GM23248 (cell line): ENCODE measurements at places on chromosomes 1 and 21. TPM values are rescaled to one million over a fixed set of nuclear protein-coding genes. Genes with fewer than 3 reads are reported as not detected.

Gene THEM5
- total RNA-seq, result not detected in 2 replicates

Gene SVBP
- total RNA-seq, result 12.5 and 16.8 TPM in 2 replicates

Gene SLC1A7
- 0.13 TPM in 1 of 2 replicates, not detected in the other for total RNA-seq

Gene BNIPL
- not detected in 2 replicates for total RNA-seq

Gene C1orf141
- not detected in 2 replicates for total RNA-seq

Gene TMEM240
- 1.1 and 3.3 TPM in 2 replicates for total RNA-seq

- no peak for DNase-seq
- no peaks in the 10 kb centered on the region for H3K27me3 ChIP-seq
- H3K27ac ChIP-seq, result no peak overlapping the region
- no peaks in the 10 kb centered on the region for H3K36me3 ChIP-seq
These were observed 24.7 kb downstream of the WARS2 start for GRCh38 chr1:119115736-119116135.

DNA sequence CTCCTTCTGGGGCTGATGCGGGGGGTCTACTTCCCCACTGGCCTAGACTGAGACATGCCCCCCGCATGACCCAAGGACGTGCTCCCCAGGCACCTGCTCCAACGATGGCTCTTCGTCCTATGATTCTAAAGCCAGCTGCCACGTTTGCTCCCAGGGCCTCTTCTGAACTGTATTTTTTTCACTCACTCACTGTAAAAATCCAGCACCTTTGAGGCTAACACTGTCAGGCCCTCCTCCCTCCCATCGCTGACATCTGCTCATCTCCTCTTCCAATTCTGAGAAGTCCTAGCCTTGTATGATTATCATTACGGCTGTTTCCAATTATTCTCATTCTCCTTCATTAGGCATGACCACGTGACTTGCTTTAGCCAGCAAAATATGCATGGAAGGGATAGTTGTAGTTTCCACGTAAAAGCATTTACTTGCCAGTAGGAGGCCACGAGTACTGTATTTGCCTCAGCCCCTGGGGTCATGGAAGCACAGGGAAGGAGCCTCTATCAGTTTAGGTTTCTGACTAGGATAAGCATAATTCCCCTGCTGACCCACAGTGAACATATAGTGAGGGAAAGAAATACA lies 19.1 kb upstream of the EDN2 start:
- H3K36me3 ChIP-seq, result no peaks in the 10 kb centered on the region
- peaks cover 6% of the 10 kb centered on the region; the same call in 1 of the 2 replicates for H3K4me1 ChIP-seq
- no peak overlapping the region for H3K4me3 ChIP-seq
- no peak overlapping the region for H3K27ac ChIP-seq
- no peaks in the 10 kb centered on the region for H3K27me3 ChIP-seq
- peak; percentile 49 for DNase-seq

- H3K27me3 ChIP-seq, result no peaks in the 10 kb centered on the region
- 0 out of 2 replicates have a peak, but pooled peaks cover 7% of the 10 kb centered on the region for H3K36me3 ChIP-seq
- H3K4me3 ChIP-seq, result peak overlapping the region; percentile 12
These were observed 106.2 kb downstream of the PTPN14 start for GRCh38 chr1:214445199-214445598.

DNA sequence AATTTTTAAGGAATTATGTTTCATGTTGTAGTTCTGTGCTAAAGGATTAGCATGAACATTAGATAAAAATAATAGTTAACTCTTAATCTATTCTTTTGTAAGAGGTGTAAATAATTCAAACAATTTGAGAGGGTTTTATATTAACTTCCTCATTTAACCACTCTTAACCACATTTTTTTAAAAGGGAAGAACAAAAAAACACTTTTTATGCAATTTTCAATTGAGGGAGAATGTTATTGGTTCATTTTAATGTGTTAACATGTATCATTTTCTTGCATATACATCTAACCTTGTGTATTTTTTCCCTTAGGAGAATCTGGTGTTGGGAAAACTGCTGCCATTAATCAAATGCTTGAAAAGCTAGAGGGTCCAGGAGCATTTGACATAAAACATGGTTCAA lies 169.0 kb downstream of the LBR start:
- peaks cover 6% of the 10 kb centered on the region; the same call in 1 of the 2 replicates for H3K4me1 ChIP-seq
- H3K4me3 ChIP-seq, result no peak overlapping the region
- H3K27me3 ChIP-seq, result no peaks in the 10 kb centered on the region
- DNase-seq, result no peak

DNA sequence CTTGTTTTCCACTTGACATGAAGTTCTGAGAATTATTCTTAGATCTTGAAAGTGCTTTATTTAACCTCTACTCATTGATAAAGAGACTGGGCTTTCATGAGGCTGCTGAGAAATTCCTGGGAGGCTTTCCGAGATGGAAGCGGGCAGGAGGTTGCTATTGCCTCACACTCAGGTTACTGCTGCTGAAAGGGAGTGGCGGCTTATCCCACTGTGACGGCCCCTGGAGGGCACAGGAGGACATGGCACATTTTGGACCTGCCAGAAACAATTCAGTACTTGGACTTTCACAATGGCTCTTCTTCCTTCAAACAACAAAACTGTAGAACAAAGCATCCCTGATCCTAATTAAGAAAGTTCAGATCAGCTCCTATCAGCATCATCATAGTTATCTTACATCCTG lies 16.2 kb upstream of the MARK1 start:
- peak; percentile 7 for DNase-seq
- H3K27me3 ChIP-seq, result no peaks in the 10 kb centered on the region
- H3K36me3 ChIP-seq, result no peaks in the 10 kb centered on the region
- H3K27ac ChIP-seq, result no peak overlapping the region
- no peaks in the 10 kb centered on the region for H3K4me1 ChIP-seq

DNA sequence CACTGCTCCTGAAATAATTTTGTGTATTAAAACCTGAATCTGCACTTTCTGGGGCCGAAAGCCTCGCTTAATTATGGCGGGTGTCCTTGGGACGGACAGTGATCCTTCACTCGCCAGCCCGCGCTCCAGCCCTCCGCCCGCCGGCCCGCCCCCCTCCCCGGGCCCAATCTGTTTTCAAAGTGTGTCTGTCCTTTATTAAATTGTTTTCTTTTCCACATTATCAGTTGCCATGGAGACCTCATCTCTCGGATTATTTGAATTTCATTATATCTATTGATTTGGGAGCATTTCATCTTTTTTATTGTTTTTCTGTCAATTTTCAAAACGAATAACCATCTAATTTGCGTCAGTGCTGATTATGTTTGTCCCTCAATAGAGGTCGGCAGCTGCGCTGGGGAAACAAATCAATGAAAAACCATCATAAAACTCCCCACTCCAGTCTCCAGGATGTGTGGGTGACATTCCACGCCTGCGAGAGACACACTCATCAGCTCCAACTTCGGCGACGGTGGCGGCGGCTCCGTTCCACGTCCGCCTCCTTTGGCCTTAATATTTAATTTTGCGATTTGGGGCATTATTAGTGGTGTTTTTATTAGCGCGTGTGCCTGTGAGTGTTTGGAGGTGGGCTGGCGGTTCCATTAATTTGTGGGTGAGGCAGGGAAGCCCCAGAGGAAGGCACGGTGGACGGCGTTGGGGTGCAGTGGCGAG lies 123.9 kb downstream of the CASZ1 start:
- H3K36me3 ChIP-seq, result no peaks in the 10 kb centered on the region
- H3K4me3 ChIP-seq, result no peak overlapping the region
- no peak overlapping the region for H3K27ac ChIP-seq

DNA sequence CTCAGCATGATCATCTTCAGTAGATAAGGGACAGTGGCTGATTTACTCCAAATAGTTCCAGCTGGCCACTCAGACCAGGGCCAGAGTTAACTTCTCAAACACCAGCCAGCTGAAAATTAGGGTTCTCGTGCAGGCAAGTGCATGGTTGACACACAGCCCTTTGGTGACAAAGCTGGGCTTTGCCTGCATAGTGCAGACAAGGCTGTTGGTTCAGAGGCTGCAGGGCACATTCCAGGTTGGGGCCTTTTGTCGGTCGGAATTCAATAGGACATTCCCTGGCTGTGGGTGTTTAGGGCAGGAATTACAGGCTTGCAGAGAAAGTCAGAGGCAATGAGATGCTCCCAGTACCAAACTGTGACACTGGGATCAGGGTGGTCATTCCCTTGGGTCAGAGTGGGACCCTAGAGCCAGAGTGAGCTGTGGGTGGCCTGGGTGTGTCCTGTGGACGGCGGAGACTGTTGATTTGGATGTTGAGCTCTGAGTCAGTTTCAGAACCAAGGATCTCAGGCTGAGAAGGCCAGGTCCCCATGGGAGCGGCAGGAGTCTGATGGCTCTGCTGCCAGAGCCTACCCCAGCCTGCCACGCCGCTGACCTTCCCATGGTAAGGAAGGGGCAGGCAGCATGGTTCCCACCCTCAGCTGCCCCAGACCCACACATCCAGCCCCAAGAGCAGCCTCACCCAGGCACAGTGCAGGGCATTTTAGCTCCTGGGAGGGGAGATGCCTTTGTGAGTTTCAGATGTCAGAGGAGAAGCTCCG lies 56.2 kb downstream of the STUM start:
- no peak overlapping the region for H3K27ac ChIP-seq
- DNase-seq, result peak; percentile 33
- H3K4me1 ChIP-seq, result peaks cover 21% of the 10 kb centered on the region
- H3K36me3 ChIP-seq, result no peaks in the 10 kb centered on the region

DNA sequence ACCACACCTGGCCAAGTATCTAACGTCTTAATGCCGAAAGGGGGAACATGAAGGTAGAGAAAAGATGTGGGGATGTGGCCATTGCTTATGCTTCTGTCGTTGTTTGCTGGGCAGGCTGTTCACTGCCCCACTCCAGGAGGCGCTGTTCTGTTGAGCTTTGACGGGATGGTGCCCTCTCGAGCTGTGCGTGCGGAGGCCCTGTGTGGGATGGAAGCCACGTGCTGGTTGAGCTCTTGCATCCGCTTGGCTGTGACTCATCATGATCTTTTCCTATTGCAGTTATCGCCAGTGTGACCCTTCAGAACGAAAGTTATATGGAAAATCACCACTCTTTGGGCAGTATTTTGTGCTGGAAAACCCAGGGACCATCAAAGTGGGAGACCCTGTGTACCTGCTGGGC lies 26.3 kb downstream of the MTARC1 start:
- H3K36me3 ChIP-seq, result no peaks in the 10 kb centered on the region
- H3K27me3 ChIP-seq, result peaks cover 10% of the 10 kb centered on the region; the same call in 1 of the 2 replicates
- no peak overlapping the region for H3K27ac ChIP-seq
- no peak overlapping the region for H3K4me3 ChIP-seq
- DNase-seq, result no peak
- H3K4me1 ChIP-seq, result peaks cover 4% of the 10 kb centered on the region

- peak overlapping the region; percentile 54 for H3K27ac ChIP-seq
- peaks cover 18% of the 10 kb centered on the region; the same call in 1 of the 2 replicates for H3K36me3 ChIP-seq
- H3K4me3 ChIP-seq, result no peak overlapping the region
- DNase-seq, result peak; percentile 53
- H3K27me3 ChIP-seq, result no peaks in the 10 kb centered on the region
These were observed 185.2 kb downstream of the VPS13D start for GRCh38 chr1:12415038-12415466.

DNA sequence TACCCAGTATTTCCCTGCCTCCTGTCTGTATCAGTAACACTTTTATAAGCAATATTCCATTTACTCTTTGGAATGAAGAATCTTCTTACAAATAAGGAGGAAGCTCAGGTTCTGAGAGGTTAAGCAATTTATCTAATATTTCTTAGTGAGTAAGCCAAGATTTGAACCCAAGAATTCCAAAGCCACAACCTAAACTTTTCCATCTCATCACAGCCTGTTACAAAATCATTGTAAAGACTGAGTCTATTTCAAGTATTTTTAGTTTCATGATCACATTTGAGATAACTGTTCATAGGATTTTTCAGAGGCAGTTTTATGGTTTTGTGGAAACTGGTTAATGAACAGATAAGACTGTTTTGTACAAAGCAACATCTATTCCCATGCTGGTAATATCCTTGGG lies 29.8 kb upstream of the HHAT start:
- H3K4me3 ChIP-seq, result no peak overlapping the region
- peak; percentile 31 for DNase-seq
- no peaks in the 10 kb centered on the region for H3K36me3 ChIP-seq
- peaks cover 17% of the 10 kb centered on the region for H3K4me1 ChIP-seq
- H3K27ac ChIP-seq, result no peak overlapping the region

- no peak overlapping the region for H3K4me3 ChIP-seq
- no peak overlapping the region for H3K27ac ChIP-seq
- H3K36me3 ChIP-seq, result no peaks in the 10 kb centered on the region
- peaks cover 3% of the 10 kb centered on the region for H3K4me1 ChIP-seq
These were observed 65.5 kb upstream of the RGS7 start for GRCh38 chr1:241422470-241422869.

DNA sequence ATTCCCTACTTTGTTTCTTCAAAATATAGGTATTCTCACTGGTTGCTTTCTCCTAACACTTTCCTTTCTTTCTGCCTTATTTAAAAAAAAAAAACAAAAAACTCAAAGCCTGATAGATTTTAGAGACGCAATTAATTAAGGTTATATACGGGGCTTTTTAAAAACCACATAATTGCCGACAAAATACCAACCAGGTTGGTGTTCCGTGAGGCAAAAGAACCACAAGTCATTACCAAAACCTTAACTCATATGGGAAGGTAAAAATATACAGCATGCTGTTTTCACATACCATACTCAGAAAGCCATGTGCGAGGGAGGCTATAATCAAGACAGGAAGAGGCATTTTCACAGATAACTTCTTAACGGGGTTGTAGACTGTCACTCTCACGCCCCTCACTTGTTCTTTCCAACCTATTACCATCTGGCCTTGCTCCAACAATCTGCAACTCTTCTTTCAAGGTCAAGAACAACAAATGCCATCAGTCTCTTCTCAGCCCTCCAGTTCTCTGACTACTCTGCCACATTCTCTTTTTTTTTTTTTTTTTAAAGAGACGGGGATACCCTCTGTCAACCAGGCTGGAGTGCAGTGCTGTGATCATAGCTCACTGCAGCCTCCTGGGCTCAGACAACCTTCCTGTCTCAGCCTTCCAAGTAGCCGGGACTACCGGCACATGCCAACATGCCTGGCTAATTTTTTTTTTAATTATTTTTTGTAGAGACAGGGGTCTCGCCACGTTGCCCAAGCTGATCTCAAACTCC lies 102.6 kb downstream of the APP start:
- DNase-seq, result no peak
- no peak overlapping the region for H3K4me3 ChIP-seq
- H3K4me1 ChIP-seq, result peaks cover 26% of the 10 kb centered on the region

DNA sequence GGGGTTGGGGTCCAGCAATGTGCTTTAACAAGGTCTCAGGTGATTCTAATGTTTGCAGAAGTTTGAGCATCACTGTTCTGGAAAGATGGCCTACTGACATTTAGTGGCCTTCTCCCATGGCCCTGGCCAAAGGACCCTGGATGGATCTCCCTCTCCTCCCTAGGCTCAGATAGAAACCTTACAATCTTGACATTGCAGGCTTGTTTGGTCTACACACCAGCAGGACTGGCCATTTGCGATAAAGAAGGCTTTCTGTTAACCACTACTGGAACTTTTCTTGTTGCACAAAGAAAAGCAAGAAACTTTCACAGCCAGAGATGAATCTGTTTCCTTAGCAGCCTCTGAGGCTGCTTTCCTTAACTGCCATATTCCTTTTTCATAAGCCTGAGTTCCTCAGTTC lies 6.2 kb downstream of the DNALI1 start:
- DNase-seq, result no peak
- H3K27ac ChIP-seq, result no peak overlapping the region
- peaks cover 30% of the 10 kb centered on the region for H3K36me3 ChIP-seq
- peaks cover 20% of the 10 kb centered on the region for H3K4me1 ChIP-seq
- H3K4me3 ChIP-seq, result no peak overlapping the region

GRCh38 chr1:178725466-178726086 lies 532 bp downstream of the RALGPS2 start:
- DNase-seq, result peak; percentile 69
- peak overlapping the region; percentile 57 for H3K27ac ChIP-seq
- H3K4me1 ChIP-seq, result peaks cover 27% of the 10 kb centered on the region
- H3K36me3 ChIP-seq, result no peaks in the 10 kb centered on the region
